ENCODE measurements at places on chromosomes 11 and 22.

DNA sequence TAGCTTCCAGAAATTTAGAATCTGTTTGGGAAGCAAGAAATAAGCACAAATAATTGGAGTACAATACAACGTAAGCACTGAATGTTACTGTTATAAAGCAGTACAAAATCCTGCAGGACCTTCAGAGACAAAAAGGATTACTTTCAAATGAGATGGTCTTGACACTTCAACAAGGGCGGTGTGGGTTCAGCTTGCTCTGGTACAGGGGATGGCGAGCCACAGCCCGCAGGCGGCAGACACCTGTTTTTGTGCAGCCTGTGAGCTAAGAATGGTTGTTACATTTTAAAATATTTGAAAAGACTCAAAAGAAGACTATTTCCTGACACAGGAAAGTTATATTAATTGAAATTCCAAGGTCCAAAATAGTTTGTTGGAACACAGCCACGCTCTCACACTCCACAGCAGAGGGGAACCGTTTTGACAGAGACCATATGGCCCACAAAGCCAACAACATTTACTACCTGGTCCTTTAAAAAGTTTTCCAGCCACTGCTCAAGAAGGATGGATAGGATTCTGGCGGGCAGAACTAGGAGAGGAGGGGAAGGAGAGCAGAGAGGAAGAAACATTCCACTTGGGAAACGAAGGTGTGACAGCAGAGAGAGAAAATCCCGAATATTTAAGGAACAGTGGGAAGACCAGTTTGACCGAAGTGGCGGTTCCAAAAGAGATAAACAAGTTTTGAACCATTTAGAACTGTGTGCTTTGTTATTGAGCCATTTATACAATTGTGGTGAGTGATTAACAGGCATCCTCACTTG is 6.3 kb downstream of the PRDM10 start:
- DNase-seq: no peak

DNA sequence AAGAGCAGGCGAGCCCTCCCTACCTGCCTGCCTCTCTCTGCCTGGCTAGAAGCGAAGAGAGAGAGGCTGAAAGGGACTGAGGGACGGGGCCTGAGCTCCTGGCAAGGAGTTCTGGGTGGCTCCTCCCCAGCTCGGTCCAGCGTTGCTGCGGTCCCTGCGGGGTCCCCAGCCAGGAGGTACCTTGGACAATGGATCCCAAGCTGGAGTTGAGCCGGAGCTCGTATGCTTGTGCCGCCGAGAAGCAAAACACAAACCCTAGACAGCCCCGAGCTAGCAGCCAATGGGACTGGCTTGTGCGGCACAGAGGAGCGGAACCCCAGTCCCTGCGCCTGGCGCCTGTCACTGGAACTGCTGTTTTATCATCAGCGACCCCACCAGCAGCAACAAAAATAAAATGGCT is 18.3 kb downstream of the SLC25A18 start:
- no peak for DNase-seq

- DNase-seq: peak; percentile 46
Observed at GRCh38 chr11:60528934-60529333, 13.7 kb downstream of the MS4A13 start.

- no peak for DNase-seq
Observed at GRCh38 chr11:10813945-10814344, 5.2 kb upstream of the EIF4G2 start.

- DNase-seq: no peak
Observed at GRCh38 chr11:2390091-2390724, 10.3 kb upstream of the TSSC4 start.

- no peak for DNase-seq
Observed at GRCh38 chr11:95248666-95249467, 17.9 kb upstream of the SESN3 start.

- DNase-seq: no peak
Observed at GRCh38 chr22:28051787-28052356, 132.8 kb upstream of the PITPNB start.

GRCh38 chr22:50314455-50315288 is 7.2 kb upstream of the PLXNB2 start:
- DNase-seq: peak; percentile 89

- DNase-seq: no peak
Observed at GRCh38 chr22:39426380-39427043, 26.9 kb downstream of the TAB1 start.

DNA sequence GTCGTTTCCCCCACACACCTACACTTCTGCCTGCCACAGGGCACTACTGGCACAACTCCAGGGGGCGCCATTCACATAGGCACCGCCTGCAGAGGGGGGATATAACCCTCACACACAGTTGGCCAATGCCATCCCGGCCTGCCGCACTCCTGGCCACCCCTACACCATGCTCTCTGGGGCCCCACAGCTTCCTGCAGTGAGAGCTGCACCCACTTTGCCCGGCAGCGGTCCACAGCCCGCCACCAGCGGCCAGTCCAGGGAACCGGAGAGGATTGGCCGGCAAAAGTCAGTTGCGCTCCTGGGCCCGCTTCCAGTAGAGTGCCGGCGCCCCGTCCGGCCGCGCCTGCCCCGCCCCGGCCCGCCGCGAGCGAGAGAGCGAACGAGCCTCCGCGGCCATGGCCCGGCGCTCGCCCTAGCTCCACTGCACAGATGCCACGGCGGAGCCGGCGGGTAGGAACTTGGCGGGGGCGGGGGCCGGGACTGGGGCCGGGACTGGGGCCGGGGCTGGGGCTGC is 25.6 kb upstream of the SUSD2 start:
- peak; percentile 81 for DNase-seq

DNA sequence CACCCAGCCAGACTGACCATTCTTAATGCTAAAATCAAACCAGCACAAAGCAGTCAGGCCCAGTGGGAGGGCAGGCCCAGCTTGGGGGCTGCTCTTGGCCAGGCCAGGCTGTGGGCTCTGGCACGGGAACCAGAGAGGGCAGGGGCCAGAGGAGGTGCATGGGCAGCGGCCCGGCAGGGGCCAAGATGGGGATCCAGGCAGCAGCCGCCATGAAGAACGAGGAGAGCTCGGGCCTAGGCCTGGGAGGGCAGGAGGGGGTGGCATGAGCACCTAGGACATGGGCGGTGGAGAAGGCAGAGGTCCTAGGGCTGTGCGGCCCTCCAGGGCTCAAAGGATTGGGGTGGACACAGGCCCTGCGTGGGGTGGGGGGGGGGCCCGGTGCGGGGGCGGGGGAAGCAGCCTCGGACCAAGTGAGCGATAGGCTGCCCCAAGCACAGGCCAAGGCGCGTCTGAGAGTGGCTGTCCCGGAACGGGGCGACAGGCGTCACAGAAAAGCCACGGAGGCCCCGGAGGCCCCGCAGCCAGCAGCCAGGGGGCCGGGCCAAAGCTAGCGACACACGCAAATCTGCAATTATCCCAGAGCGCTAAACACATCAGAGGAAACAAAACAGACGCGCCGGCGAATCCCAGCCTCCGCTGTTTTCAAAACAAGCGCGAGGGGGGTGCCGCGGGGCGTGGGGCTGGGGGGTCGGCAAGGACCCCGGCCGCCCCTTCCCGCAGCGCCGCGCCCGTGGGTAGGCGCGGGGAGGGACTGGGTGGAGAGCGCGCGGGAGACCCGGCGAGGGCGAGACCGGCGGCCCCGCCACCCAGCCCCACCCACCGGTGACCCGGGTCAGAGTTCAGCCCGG is 8.3 kb downstream of the PLXNB2 start:
- DNase-seq: no peak
